HepG2 (cell line): ENCODE measurements at places on chromosomes 5 and 9.

GRCh38 chr5:141879941-141880738, 1.9 kb upstream of the PCDH1 start:
- no peak for DNase-seq

- no peak for DNase-seq
These were observed 65.9 kb downstream of the GARNL3 start for GRCh38 chr9:127330501-127330900.

GRCh38 chr9:75979362-75979761, 88.9 kb downstream of the PCSK5 start:
- DNase-seq, result peak; percentile 18

DNA sequence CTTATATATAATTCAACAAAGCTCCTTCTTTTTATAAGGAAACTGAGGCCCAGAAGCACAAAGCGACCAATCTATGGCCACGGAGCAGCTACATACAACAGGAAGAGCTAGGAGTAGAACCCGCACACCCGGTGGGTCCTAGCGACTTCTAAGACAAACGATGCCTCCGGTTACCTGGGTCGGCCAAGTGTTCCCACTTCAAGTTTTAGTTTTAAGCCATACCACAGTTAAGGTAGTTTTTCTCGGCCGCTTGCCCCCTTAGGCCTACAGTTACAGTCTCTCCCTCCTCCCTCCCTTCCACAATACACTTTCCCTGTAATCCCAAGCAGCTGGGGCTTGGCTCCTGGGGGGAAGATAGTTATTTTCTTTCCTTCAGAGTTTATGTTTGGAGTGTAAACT, 533 bp downstream of the SREK1IP1 start:
- peak; percentile 3 for DNase-seq

GRCh38 chr9:13213337-13213736, 66.2 kb downstream of the MPDZ start:
- peak; percentile 3 for DNase-seq

DNA sequence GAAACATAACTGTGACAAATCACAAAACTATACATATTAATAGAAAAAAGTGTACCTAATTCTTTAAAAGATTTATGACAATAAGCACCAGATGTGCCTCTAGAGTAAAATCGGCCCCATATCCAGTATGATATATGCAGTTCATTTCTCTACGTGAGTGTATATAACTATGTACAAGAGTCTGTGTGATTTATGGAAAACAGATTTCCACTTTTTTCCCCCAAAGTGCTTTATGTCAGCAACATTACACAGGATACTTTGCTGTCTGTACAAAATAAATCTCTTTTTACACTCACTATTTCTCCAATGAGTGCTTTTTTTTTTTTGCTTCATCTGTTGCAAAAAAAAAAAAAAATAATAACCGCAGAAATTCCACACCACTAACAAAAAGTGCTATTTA, 298.8 kb upstream of the RFX3 start:
- no peak for DNase-seq

- no peak for DNase-seq
These were observed 4.1 kb downstream of the DAPK1 start for GRCh38 chr9:87501806-87502205.

- DNase-seq, result no peak
These were observed 61.3 kb upstream of the GGTA1 start for GRCh38 chr9:121560921-121561320.

DNA sequence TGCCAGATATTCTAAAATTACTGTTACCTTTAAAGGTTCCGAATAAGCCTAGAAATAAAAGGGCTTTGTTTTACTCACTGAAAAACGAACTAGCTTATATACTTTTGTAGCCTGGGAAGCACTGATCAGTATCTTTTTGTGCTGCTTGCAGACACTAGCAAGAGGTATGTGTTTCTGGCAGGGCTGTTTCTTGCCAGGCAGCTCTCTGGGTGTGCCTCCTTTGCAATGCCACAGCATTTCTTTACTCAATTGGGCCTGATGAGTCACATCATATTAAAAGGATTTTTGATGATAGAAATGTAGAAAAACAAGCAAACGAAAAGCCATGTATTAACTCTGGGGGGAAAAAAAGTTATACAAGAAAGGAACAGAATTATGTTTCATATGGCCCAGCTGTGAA, 35.6 kb downstream of the CD180 start:
- DNase-seq, result no peak

GRCh38 chr5:122924203-122924602, 78.8 kb downstream of the SNX24 start:
- DNase-seq, result no peak

DNA sequence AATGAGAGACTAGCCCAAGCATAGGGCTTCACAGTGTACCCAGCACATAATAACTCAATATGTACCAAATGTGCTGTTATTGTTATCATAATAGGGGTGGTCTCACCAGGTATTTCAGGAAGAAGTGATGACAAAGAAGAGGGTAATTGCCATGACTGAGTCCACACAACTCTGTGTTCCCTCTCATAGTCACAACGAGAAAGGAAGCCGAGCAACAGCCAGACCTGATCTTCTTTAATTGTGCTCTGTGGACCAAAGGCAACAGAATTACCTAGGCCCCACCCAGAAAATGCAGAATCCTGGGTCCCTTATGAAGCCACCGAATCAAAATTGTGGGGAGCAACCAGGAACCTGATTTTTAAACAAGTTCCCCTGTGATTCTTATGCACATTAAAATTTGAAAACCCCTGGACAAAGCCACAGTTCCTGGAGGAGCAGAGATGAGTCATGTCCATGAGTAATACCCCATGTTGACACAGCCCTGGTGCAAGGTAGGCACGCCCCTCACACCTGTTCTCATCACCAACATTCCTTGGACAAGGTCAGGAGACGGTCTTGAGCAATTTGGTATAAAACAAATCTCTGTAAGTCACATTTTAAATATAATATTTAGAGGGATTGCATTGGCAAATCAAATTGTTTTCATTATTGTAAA, 5.2 kb downstream of the FGF1 start:
- DNase-seq, result peak; percentile 65

GRCh38 chr5:32245742-32246141, 67.0 kb downstream of the MTMR12 start:
- DNase-seq, result peak; percentile 18

GRCh38 chr9:131161585-131161984, 36.2 kb downstream of the NUP214 start:
- no peak for DNase-seq

DNA sequence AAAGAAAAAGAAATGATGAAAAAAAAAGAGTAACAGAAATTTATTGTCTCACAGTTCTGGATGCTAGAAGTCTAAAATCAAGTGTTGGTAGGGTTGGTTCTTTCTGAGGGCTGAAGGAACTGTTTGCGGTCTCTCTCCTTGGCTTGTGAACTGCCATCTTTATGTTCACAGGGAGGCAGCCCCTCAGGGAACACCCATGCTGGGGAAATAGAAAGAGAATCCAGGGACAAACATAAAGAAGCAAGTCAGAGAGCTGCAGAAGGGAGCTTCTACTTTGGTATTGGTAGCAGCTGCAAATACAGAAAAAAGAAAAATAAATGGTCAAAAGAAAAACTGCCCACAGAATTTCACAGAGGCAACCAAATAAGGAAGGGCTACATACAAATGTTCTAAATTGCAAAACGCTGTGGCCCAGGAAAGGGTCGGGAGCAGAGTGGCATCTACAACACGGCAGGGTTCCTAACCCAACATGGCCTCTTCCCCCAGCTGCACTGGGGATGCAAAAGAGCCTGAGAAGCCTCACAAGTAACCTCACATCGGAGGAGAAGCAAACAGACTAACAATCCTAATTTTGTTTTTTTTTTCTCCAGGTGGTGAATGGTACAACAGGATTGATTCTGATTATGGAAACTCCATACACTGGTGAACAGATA, 37.4 kb downstream of the ELOVL7 start:
- DNase-seq, result no peak

- no peak for DNase-seq
These were observed at the start of gene NACC2 for GRCh38 chr9:136095070-136096058. Gene NACC2 (minus strand): TSS chr9:136095289. CDS start chr9:136050521, 44,768 bp downstream.

GRCh38 chr9:132099741-132100407, 20.2 kb upstream of the MED27 start:
- DNase-seq, result no peak

GRCh38 chr5:122693963-122694362, 80.9 kb upstream of the SNX2 start:
- DNase-seq, result no peak

DNA sequence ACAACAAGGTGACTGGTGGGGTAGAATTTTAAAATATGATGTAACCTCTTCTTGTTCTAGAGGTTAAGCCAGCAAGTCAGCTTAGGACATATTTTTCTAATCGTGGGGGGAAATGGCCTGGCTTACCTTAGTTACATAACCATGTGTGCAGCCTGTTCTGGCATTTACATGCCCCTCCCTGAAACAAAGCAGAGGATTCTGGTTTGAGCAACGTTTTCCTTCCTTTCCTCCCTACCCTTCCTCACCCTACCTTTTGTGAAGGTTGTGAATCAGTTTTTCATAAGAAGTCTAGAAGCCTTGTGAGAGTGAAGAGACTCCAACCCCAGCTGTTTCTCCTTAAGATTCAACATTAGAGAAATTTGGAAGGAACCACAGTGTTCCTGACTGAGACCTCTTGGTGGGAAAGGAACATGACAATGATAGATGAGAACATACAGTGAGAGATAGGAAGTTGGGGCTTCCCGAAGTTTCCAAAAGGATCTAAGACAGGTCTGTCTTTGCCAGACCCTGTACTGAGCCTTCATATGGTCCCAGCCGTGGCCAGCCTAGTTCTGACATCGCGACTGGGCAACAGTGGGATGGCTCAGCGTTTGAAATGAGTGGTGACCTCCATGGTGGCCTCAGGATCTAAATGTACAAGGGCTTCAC, 365.2 kb downstream of the SPATA31D1 start:
- no peak for DNase-seq

DNA sequence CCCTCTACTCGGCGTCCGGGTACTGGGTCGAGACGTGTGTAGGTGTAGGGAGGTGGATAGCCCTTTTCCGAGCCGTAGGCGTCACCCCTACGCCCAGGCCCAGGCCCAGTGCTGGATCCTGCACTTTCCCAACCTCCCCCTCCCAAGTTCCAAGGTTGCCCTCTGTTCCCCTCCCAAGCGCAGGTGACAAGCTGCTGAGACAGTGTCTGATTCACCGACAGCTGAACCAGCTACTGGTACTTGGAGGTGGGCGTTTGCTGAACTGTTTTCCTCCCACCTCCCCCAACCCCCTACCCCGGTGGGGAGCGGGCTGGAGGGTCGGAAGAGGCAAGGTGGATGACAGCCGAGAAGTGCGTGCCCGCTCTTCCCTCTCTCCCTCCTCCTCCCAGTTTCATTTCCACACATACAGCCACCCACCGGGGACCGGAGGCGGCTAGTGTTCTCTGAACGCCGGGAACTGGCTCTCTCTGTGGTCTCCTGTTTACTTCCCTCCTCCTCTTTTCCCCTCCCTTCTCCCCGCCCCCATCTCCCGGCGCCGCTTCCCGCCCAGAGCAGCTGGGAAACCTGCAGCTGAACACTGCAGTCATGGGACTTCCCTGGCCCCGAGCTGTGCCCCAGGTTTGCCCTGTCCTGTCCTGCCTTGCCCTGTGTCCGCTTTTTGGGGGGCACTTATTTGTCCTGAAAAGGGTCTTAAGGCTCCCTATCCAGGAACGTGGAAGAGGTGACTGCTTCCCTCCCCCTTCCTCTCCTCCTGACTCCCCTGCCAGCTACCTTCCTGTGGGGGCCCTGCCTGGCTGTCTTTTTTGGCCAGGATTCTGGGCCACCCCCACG, 6.2 kb upstream of the KLF9 start:
- DNase-seq, result peak; percentile 87

GRCh38 chr5:39158127-39158593, 61.2 kb downstream of the FYB1 start:
- DNase-seq, result no peak

- DNase-seq, result no peak
These were observed 59.6 kb upstream of the LIFR start for GRCh38 chr5:38615981-38616451.

DNA sequence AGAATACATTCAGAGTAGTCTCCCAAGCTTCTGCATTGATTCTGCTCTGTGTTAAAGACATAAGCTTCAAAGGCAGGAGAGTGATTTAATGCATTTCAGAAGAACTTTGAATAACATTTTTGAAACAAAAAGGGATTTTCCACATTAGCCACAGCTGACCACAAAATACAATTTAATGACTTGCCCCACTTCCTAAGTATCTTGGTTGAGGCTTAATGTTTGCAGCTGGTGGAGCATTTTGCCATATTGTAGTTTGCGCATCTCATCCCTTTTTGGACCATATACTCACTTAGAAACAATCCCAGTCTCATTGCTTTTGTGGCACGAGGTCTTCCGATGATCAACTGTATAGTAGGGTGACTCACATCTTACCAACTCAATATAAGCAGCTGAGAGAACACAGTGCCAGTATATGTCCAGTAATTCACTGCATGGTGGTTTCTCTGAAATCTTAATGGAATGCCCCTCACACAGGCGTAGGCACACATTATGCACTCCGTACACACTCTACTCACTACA, 455.8 kb upstream of the PTGER4 start:
- no peak for DNase-seq

DNA sequence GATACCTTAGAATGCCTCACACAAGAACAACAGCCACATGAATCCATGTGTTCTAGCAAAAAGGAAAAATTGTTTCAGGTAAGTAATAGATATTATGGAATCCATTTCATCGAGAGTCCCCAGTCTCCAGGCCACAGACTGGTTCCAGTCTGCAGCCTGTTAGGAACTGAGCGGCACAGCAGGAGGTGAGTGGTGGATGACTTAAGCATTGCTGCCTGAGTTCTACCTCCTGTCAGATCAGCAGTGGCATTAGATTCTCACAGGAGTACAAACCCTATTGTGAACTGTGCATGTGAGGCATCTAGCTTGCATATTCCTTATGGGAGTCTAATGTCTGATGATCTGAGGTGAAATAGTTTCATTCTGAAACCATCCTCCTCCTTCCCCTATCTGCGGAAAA, 207.0 kb downstream of the CSNK1G3 start:
- DNase-seq, result no peak

DNA sequence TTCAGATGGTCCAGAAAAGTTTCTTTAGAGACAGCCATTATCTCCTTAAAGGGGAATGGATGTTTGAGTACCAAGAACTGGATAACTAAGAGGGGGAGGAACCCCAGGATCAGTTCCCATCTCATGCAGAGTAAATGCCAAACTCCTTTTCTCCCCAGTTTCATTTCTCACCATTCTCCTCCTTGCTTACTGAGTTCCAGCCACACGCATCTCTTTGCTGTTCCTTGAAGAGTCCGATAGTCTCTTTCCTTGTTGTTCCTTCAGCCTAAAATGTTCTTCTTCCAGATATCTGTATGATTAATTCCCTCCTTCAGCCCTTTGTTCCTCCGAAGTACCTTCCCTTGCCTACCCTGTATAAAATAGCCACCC, 30.0 kb downstream of the KDM4C start:
- DNase-seq, result no peak

GRCh38 chr5:115640274-115640673, 14.4 kb upstream of the TMED7 start:
- DNase-seq, result no peak

GRCh38 chr9:91395106-91395552, 28.5 kb downstream of the NFIL3 start:
- DNase-seq, result peak; percentile 88

DNA sequence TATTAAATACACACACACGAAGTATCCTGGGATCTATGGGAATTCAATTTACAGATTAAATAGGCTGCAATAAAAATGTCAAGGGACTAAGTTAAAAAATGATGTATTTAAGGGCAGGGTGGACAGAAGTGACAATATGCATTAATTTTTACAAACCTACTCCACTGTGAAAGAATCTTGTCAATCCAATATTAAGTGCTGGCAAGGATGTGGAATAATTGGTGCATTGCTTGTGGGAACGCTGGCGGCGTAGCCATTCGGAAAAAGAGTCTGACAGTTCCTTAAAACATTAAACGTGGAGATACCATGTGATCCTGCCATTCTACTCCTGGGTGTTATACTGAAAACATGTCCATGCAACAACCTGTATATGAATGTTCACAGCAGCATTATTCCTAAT, 4.2 kb downstream of the CDC14B start:
- no peak for DNase-seq
